Foreskin keratinocyte (primary cell): ENCODE measurements at places on chromosomes 16 and 17.
A peak's percentile ranks its signal among the peaks of the same experiment; 100 is the strongest.

DNA sequence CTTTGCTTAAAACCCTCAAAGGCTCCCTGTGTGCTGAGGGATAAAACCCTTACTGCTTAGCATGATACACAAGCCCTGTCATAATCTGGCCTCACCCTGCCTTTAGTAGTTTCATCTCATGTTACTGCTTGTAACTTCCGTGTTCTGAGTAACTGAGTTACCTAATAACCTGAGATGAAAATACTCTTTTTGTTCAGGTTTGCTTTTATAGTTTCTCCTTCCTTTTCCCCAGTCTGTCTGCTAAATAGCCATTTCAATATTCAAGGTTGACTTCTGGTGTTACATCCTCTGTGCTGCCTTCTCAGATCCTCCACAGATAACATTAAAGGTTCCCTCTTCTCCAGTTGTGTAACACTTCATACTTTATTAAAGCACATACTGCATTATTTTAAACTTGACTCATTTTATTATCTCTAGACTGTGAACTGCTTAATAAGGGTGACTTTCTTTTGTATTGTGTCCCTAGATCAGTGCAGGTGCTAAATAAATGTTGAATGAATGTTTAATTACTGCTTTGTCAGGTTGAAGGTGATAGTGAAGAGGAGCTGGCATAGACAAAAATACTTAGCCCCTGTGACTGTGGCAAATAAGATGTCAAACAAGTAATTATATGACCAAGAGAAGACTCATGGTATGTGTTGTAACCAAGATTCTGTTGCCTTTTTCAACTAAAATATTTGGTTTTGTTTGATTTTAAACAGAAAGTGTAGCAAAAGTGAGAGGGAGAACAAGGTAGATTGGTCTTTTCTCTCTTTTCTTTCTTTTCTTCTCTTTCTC is 47.8 kb downstream of the NFAT5 start:
- peak; percentile 63 for DNase-seq

- DNase-seq, result no peak
Measured at GRCh38 chr17:58870747-58871146, 115.1 kb downstream of the PPM1E start.

GRCh38 chr16:57756424-57757325 is 21.1 kb downstream of the KATNB1 start:
- DNase-seq, result no peak

DNA sequence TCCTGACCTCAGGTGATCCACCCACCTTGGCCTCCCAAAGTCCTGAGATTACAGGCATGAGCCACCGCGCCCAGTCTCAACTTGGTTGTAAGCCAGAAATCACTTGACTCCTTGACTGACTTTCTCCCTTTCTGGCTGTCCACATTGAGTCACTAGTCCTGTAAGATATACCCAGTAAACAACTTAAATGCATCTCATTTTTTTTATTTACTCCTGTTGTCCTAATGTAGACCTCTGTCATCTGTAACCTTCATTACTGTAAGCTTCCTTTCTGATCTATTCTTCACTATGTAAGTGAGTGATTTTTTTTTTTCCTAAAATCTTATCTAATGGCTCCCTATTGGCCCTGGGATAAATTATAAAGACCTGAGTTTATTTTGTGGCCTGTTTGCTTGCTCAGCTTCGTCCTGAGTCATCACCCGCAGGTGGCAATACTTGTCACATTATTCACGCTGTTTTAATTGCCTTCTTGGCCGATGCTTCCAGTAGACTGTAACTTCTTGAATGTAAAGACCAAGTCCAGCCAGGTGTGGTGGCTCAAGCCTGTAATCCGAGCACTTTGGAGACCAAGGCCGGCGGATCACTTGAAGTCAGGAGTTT is 41.0 kb downstream of the PAFAH1B1 start:
- peak; percentile 80 for DNase-seq

DNA sequence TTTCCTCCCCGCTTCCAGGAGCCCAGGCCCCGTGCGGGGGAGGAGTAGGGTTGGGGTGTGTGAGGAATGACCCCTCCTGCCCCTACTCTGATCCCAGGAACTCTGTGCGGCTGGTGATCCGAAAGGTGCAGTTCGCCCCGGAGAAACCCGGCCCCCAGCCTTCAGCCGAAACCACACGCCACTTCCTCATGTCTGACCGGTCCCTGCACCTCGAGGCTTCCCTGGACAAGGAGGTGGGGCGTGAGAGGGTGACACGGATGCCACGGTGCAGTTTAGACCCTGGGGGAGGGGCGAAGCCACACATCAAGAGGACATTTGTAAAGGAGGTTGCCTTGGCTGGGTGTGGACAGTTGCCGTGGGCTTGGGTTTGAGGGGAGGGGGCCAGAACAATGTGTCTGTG is 7.4 kb downstream of the ARRB2 start:
- DNase-seq, result no peak

DNA sequence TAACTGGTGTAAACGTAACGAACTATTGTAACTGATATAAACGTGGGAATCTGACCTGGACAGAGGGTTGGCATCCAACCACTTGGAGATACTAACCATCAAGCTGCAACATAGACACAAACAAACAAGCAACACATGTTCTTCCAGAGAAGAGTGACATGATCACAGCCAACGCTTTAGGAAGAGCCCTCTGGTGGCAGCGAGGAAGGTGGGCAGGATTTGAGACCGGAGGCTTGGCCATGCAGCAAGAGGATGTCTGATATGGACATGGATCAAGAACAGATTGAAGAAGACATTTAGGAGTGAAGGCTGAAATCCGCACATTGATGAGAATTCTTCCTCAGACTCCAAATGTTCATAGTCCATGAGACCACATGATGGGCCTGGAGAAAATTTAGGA is 40.3 kb upstream of the TNRC6A start:
- DNase-seq, result no peak

DNA sequence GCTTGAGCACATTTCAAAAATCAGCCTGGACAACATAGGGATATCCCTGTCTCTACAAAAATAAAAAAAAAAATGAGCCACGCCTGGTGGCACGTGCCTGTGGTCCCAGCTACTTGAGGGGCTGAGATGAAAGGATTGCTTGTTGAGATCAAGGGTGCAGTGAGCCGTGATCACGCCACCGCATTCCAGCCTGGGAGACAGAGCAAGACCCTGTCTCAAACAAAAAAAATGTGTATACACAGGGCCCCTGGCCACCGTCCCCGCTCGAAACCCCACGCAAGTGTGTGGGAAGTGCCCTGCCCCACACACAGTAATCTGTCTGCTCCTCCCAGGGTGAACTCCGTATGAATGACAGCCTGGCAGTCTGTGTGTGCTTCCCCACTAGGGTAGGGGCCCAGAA is 93.0 kb upstream of the RPL38 start:
- no peak for DNase-seq

DNA sequence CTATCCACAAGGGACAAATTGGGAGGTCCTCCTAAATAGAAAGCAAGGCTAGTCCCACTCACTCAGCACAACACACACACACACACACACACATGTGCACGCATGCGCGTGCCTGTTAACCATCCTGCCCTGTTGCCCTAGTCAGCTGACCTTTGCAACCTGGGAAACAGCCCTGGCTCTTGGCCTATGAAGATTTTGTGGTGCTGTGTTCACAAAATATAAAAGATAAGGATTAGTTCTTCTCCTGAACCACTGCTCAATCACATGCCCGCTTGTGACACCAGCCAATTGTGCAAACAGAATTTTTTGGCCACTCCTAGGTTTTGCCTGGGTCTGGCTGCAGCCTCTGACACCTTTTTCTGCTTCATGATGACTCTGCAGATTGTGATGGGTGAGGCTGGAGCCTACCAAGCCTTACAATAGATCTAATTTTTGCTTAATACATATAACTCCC is 3.3 kb upstream of the CES1 start:
- no peak for DNase-seq

GRCh38 chr17:73255671-73256181 is 6.0 kb downstream of the CPSF4L start:
- DNase-seq, result no peak

DNA sequence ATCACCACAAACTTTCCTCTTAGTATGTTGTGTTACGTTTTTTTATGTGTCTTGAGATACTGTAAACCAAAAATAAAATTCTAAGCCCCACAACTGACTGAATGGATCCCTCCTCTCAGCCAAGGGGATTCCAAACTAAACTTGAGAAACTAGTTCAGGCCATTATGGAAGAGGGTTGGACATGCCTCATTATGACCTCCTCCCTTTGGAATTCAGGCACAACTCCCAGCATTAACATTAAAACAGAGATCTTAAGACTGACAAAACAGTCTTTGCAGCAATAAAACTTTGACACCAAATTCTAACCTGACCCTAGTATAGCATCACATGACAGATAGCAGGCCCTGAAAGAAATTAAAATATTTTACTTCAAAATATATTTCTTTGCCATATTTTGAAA is 51.1 kb upstream of the SLC47A1 start:
- DNase-seq, result peak; percentile 74

DNA sequence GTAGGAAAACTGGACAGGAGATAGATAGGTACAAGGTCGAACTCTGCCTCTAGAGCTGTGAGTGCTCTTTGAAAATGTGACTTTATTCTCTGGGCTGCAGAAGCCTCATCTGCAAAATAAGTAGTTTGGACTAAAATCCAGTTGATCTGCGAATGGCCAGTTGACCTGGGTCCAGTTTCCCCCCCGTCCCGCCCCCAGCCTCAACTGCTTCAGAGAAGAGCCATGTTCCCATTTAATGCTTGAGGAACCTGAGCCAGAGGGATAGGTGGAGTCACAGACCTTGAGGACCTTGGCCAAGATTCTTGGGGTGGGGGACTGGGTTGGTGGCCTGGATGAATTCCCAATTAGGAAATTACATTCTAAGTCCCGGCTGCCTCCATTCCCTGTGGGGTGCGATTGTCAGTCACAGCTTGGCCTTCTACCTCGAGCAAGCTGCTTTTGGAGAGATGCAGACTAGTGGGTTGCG is 14.1 kb downstream of the TBX2 start:
- no peak for DNase-seq

- no peak for DNase-seq
Measured at GRCh38 chr17:3025421-3026124, 37.8 kb downstream of the OR1D5 start.

DNA sequence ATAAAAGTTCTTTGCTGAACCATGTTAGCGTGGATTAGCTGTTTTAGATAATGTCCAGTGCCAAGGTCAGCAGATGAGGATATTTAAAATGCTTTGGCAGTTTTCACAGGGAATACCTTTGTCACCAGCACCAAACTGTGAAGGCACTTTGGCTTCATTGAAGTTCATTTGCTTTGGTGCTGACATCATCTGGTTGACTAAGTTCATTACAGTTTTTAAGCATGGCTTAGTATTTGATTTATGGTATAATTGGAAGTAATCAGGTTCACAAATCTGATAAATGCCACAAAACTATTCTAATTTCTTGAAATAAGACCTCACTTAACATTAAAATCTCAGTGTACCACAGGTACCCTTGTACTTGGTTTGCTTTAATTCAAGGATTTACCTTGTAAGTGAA is 4.3 kb downstream of the GID4 start:
- no peak for DNase-seq

GRCh38 chr17:79039886-79040285 is 15.9 kb downstream of the C1QTNF1 start:
- DNase-seq, result no peak

- no peak for DNase-seq
Measured at GRCh38 chr17:45451131-45451530, 18.5 kb upstream of the ARHGAP27 start.

- DNase-seq, result no peak
Measured at GRCh38 chr16:369275-369865, 968 bp downstream of the MRPL28 start.

DNA sequence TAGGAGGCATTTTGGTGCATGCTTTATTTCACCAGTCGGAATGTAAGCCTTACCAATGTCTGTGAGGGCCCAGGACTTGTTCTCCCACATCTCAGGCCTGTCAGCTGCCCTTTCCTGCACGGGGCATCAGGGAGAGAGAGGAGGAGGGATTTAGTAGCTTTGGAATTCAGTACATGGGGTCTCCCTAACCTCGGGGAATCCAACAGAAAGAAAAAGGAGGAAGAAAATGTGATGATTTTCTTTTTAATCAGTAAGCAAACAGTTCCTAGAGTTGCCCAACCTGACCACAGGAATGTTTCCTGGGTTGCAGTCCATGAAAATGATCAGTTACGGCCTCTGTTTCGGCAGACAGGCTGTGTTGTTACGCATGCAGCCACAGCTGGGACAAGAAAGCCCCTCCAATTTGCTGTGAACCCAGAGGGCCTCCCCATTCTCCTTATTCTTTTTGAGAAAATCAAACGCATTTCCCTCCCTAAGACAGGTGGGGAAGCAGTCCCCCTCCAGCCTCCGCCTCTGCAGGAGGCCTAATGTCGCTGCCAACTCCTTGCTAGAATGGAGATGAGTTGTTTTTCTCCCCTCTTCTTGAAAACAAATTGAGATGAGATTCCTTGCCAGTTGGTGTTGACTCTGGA is 53.1 kb upstream of the TANGO6 start:
- DNase-seq, result peak; percentile 74

DNA sequence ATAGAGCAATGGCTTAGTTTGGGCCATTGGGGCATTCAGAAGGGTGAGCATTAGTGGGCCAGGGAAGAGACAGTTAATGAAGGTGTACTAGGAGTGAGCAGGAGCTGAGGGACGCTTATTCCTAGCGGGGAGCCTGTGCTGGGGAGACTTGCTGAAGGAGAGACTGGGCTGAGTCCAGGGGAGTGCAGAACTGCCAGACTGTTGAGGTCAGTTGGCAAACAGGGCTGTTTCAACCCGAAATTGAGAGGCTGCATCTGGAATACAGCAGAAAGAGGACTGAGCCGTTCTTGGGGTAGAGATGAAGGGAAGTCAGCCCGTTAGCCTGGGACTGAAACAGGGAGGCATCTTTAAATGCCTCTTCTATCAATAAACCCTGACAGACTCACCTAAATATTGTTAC is 33.2 kb downstream of the MAP2K6 start:
- DNase-seq, result no peak

DNA sequence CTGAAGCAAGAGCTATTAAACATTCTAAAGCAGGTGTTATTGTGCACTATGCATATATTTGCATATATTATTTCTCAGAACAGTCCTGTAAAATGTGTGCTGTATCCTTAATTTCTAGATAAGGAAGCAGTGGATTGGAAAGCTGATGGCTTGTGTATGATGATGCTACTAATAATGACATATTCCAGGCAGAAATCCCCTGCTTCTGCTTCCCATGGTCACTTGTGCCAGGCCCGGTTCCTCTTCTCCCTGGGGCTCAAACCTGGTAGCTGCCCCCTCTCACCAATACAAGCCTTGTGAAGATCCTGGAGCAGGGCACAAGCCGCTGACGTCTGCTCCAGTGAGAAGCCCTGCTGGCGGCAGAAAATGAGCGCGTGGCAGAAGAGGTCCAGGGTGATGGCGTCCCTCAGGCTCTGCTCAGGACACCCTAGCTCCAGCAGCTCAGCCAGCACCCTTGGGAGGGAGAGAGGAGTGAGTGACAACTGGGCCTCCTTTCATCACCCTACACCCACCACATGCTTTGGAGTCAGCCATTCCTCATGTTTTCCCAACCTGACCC is 1.8 kb downstream of the CFAP119 start:
- DNase-seq, result no peak

- DNase-seq, result no peak
Measured at GRCh38 chr16:62821824-62822223, 785.6 kb upstream of the CDH8 start.
